Fibroblast of skin of scalp (primary cell): ENCODE measurements at places on chromosomes 3 and 15.
A peak's percentile ranks its signal among the peaks of the same experiment; 100 is the strongest.

DNA sequence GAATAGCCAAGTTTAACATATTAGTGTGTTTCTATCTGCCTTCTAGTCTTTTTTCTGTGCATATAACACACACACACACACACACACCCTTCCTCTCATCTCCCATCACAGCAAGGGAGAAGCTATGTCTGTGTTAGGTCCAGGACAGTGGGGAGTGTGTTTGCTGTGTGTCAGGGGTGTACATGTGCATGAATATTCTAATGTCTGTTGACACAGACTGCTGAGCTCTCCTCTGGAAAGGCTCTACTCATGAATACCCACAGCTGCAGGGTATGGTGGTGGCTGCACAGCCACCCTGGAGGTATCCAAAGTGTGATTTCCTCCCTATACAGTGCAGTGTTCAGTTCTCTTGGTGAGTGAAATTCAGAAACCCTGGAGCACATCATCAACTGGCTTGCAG lies 42.9 kb downstream of the ARNT2 start:
- no peak for DNase-seq

GRCh38 chr3:171685116-171685895 lies 125.0 kb downstream of the PLD1 start:
- DNase-seq: no peak

DNA sequence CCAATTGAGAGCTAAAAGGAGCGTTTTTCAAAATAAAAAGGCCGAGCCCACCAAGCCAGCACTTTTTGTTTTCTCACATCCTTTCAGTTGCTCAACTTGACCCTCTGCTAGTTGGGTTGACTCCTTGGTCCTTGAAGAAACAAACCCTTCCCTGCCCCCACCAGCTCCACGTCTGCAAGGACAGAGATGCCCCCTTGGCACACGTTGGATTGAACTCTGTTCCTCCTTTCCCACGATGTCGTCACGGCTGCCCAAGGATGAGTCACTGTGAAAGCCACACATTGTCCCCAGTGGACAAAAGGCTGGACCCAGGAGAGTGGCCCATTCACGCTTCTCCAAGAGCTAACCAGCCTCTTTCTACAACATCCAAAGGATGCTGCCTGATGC lies 43.0 kb upstream of the SPATA12 start:
- peak; percentile 56 for DNase-seq

GRCh38 chr3:156036258-156037053 lies 83.9 kb upstream of the KCNAB1 start:
- DNase-seq: no peak

DNA sequence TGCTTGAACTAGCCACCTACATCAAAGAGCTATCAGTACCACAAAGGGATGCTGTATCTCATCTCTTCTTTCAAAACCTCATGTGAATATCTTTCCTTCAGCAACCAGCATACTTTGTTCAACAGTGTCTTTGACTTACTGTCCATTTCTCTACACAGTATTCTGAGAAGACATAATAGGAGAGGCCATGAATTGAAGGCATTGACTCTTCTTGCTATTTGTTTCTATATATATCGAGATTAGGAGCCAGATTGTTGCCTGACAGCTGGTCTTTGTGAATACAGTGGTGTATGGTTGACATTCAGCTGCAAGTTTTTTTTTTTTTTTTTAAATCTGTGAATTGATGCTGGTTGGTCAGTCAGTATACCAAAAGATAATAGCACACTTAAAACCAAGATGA lies 12.1 kb upstream of the CSRNP1 start:
- DNase-seq: no peak

GRCh38 chr3:182482705-182483104 lies 310.6 kb upstream of the ATP11B start:
- no peak for DNase-seq

DNA sequence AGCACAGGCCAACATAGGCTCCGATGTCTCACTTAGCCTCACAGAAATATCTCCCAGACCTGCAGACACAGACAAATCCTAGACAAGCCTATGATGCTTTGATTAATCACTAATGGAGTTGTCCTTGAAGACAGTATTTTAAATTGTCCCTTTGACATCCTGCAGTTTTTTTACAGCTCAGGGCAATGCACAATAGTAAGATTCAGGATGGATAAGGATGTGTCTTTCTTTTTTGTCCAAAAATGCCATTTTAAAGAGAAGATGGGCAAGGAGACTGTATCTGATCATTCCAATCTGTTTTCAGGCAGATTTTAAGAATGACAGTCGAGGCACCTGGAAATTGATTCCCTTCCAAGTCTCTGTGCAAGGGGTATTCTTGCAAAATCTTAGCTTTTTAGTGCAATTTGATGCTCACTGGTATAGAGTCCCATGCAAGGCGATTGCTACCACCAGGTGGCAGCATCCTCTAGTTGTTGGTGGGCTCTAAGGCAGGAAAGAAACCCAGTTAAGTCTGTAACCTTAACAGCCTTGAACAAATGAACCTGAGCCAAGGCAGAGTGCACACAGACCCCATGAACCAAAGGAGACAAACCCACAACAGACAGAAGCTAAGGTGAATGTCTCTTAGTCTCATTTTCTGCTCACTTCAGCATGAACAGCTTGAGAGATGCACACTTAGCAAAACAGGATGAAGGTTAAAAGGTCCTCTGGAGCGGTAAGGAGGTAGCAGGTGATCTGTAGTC lies 51.2 kb upstream of the MINAR1 start:
- peak; percentile 72 for DNase-seq

DNA sequence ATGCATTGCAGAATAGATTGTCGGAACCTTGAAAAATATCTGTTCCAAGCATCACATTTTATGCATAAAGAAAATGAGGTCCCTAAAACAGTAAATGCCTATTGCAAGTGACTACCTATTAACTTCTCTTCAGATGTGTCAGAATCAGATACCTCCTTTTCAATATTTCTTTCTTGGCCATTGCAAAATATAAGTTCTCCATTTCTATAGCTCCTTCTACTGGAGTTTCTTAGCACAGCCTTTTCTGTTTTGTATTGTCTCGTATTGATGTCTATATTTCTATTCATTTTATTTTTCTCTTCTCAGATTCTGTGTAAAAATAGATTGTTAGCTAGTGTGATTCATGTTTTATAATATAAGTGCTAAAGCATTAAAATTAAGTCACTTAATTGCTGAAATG lies 63.4 kb downstream of the PPARG start:
- no peak for DNase-seq

- DNase-seq: no peak
Observed at GRCh38 chr3:59990915-59991314, 941.1 kb upstream of the CFAP20DC start.

GRCh38 chr3:70980646-70981170 lies 602.8 kb downstream of the FOXP1 start:
- no peak for DNase-seq

- DNase-seq: no peak
Observed at GRCh38 chr3:141164852-141165251, 66.8 kb upstream of the PXYLP1 start.

DNA sequence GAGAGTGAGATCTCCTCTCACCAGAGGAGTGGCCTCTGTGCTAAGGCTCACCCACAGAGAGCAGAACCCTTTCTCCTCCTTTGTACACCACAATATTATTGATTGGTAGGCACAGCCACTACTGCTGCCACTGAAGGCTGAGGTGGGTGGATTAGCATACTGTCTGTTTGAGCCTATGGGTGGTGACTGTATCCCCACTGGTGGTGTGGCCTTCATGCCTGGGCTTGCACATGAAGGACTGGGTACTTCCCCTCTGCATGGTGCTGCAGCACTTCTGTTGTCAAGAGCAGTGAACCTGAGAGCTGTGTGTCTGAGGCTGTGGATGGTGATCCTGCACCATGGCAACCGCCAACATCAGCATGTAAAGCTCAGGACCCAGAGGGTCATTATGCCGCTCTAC lies 35.7 kb upstream of the NECTIN3 start:
- DNase-seq: no peak

GRCh38 chr3:18224426-18224825 lies 200.7 kb downstream of the SATB1 start:
- no peak for DNase-seq

GRCh38 chr15:87493803-87494202 lies 762.7 kb downstream of the NTRK3 start:
- DNase-seq: no peak

DNA sequence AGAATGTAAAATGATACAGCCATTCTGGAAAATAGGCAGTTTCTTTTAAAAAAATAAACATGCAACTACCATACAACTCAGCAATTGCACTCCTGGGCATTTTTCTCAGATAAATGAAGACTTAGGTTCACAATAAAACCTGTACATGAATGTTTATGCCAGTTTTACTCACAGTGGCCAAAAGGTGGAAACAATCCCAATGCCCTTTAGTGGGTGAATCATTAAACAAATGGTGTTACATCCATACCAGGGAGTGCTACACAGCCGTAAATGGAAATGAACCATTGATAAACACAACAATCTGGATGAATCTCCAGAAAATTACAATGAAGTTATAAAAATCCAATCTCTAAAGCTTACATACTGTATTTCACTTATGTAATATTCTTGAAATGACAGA lies 140.3 kb downstream of the ADAMTSL3 start:
- DNase-seq: no peak

DNA sequence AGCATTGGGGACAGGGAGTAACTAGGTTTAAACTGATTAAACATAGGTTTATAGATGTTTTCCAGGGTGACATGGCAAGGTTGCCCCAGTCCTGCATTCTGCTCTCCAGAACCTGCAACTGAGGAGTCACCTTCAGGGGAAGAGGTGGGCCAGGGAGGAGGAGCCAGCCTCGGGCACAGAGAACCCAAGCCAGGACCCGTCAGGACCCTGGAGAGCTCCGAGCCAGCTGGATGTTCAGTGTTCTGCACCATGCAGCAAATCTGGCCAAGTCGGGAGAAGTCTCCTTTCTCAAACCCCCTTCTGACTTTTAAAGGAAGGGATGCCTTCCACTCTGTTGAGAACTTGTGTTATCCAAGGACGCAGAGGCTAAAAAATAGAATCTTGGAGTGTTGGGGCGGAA lies 62.1 kb upstream of the SLC6A11 start:
- DNase-seq: peak; percentile 49

DNA sequence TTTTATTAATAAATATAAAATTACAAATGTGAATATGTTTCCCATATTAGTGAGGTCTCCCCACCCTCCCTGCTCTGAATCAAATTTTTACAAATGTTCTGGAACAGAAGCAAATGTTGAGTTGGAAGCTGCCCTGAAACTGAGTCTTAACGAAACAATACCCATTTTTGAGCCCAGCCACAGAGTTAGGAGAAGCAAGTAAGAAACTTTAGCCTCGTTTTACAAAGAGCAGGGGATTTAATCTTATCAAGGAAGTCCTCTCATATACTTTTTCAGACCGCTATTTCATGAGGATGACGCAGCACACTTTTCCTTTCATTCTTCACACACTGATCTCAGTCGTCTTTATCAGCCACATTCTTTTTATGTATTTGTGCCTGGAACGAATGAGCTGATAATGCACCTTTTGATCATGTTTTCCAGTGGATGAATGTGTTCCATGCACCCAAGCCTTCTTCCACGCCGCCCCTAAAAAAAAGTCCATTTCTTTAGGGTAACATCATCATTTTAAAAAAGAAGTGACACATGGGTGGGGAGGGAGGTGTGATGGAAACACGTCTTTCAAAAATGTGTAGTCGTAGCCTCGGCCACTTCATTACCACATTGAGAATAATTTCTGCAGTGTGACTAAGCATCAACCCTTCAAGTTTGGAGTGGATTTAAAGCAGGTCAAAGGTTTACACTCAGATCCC lies 48.1 kb downstream of the SETMAR start:
- no peak for DNase-seq

DNA sequence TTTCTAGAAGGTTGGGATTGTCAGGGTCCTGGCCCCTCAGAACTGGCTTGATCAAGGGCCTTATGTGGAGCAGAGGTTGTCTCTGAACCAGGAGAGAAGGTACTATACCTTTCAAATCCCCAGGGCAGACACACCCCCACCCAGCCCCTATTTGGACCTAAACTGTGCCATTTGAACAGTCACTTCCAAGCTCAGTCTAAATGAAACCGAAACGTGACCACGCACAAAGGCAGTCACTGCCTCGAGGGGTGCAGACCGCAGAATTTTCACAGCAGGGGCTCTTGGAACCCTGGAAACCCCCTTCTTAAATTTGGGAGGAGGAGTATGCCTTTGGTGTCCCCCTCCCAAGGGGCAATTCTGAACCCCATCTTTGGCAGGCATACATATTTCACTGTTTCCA lies 53.7 kb downstream of the GRIP2 start:
- DNase-seq: no peak

DNA sequence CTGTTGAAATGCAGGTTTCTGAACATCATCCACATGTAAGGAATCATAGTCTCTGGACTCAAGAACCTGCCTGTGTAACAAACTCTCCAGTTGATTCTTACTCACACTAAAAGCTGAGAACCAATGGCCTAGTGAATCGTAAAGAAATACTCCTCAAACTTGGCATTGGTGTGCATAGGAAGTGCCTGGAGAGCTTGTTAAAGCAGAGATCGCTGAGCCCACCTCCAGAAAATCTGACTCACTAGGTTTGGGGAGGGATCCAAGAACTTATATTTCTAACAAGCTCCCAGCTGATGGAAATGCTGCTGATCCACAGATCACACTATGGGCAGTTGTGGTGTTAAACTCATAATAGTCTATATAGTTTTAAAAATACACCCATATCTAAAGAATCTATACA lies 55.8 kb upstream of the LMCD1 start:
- DNase-seq: peak; percentile 92

DNA sequence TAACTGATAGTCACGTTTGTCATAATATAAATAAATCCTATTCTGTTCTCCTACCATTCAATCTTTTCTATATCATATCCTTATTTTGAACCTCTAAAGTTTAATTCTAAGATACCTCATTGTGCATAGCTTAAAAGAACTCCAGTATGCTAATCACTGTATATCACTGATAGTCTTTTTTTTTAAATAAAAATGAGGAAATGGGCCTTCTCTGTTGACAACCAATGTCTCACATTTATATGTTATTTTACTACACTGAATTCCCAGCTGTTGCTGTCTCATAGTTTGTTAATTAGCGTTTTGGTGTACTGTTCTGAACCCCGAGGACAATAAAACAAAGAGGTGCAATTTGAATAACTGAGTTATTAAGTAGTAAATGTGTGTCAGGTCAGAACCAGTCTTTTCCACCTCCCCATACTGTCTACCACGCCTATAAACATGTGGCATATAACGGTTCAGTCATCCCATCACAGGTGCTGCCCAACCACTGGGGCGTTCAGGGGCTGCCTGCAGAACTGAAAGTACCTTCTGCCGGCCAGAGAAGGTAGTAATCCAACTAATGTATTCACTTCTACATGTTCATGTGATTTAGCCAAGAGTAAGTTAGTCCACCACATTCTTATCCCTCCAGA lies 14.9 kb downstream of the CBLB start:
- no peak for DNase-seq

- peak; percentile 54 for DNase-seq
Observed at GRCh38 chr15:82045179-82045891, 483 bp downstream of the MEX3B start.

GRCh38 chr15:46703871-46704637 lies 1013.3 kb upstream of the SEMA6D start:
- no peak for DNase-seq

GRCh38 chr3:63972987-63973386 lies 50.3 kb downstream of the PSMD6 start:
- no peak for DNase-seq
